GM18507 (cell line): ENCODE measurements at places on chromosomes 3 and 15.

- no peak for DNase-seq
These were observed 146.6 kb upstream of the ARHGEF26 start for GRCh38 chr3:153974614-153975013.

DNA sequence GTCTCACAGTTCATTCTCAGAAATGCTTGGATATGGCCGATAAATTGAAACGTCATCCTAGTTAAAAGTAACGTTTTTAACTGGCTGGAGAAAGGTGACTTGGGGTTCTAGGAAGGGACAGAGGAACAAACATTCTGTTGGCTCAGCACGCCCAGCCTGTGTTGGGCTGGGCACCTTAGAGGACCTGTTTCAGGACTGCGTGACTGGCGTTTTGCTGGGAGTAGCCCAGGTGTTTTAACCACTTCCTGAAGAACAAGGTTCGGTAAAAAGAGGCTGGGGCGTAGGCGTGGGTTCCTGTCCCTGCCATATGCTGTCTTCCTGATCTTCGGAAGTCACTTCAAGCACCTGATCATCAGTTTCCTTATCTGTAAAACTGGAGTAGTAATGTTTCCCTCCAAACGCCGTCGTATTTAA is 1.1 kb upstream of the TLNRD1 start:
- no peak for DNase-seq

GRCh38 chr15:64530472-64530871 is 70.1 kb downstream of the ZNF609 start:
- no peak for DNase-seq

- no peak for DNase-seq
These were observed 11.8 kb downstream of the VILL start for GRCh38 chr3:38002291-38002876.

DNA sequence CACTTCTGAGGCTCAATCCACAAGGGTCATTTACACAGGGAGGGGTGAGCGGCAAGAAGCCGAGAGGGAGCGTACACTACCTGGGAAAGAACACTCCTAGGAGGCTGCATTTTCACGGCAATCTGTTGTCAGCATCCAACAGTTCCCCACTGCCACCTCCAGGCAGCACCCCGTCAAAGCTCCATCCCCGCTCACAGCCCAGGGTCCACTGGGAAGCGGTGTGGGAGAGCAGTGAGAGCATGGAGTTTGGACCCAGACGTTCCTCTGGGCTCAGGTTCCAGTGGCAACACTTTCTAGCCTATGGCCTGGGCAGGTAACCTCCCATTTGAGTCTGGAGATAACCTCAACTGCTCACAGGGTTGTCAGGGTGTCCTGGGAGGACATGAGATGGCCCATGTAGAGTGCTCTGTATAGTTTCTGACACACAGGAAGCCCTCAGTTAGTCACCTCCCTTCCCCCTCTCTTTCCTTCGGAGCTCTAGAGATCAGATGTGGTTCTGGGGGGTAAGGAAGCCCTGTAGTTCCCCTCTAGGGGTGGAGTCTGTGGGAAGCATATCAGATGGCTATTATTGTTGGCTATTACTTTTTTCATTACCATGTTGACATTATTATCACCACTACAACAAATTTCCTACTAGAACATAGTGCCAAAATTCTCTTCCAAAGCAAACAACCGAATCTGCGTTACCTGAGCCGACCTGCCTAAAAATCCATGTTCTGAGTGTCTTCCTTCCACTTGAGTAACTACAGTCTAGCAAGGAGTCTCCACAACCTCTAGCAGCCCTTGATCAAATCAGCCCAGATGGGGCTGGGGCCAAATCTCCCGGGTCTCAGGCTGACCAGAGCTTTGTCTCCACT is 29.1 kb downstream of the RUVBL1 start:
- DNase-seq, result no peak

DNA sequence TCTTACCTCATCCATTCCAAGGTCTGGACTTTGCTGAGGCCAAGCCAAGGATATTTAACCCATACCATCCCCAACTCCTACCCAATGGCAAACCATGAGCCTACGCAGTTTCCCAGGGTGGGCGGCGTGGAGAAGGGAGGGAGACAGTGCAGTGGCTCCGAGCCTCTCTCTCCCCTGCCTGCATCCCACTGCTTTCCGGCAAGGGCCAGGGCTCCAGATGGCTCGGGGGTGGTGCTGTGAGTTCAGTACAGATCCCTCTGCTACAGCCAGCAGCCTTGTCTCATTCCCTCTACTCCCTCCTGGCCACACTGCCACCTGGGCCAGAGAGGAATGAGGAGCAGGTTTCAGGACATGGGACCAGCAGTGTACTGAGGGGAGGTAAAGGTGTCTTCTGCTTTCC is 44.3 kb upstream of the APEH start:
- no peak for DNase-seq

- DNase-seq, result no peak
These were observed 341.8 kb upstream of the SATB1 start for GRCh38 chr3:18766974-18767373.

DNA sequence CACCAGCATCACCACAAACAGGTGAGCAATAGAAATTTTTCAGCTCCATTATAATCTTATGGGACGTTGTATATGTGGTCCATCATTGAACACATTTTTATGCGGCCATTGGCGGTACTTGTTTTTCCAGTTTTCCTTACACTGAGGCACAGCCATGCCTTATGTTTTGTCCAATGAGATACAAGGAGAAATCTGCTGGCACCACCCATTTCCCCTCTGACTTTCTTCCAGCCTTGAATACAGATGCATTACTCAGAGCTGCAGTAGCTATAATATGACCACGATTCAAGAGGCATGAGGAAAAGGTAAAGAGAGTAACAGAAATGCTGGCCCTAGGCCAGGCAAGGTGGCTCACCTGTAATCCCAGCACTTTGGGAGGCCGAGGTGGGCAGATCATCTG is 9.0 kb upstream of the PIK3R4 start:
- no peak for DNase-seq

DNA sequence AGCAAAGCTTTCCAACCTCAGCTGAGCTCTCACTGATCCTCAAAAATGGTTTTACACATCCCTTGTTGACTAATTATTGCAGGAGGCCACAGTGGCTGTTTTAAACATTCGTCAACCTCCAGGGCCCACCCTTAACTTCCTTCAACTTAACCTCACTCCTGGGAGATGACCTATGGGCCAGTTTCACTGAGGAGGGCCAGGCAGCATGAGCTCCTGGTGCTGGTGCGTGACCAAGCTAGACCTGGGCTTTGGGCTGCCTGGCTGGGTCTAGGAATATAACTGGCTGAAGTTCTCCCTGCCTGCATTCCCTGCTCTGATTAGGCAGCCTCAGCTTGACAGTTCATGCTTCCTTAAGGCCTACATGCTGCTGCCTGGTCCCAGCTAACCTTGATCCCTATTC is 273.7 kb upstream of the ATP11B start:
- DNase-seq, result no peak

GRCh38 chr3:168824107-168824506 is 728.4 kb upstream of the GOLIM4 start:
- DNase-seq, result no peak

GRCh38 chr15:25596644-25597562 is 158.1 kb upstream of the UBE3A start:
- DNase-seq, result no peak

DNA sequence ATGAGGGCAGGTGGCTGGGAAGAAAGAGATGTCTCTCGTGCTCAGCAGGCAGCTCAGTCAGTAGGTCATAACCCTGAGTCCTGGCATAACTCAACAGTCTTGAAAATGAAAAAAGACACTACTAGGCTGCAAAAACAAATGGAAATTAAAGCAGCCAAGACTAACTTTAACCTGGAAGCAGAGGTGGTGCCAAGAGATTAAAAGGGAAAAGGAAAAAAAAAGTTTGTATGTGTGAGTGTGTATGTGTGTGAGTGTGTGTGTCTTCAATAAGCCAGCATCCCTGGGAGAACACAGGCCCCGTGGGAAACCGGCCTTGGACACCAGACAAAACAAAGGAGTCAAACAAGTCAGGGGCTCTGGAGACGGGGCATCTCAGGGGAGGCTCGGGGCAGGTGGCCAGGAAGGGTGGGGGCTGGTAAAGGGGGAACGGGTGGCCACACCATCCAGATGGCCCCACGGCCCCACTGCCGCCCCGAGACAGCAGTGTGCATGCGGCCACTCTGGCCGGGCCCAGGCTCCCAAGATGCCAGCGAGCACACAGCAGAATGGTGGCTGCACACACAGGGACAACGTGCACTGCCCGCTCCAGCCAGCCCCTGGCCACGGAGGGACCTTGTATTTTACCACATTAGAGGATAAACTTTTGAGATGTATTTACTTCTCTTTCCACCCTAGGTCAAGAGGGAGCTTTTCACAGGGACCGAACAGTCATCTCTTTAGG is 23.8 kb downstream of the CYFIP1 start:
- no peak for DNase-seq

GRCh38 chr3:190019844-190020243 is 100.9 kb downstream of the P3H2 start:
- DNase-seq, result no peak

DNA sequence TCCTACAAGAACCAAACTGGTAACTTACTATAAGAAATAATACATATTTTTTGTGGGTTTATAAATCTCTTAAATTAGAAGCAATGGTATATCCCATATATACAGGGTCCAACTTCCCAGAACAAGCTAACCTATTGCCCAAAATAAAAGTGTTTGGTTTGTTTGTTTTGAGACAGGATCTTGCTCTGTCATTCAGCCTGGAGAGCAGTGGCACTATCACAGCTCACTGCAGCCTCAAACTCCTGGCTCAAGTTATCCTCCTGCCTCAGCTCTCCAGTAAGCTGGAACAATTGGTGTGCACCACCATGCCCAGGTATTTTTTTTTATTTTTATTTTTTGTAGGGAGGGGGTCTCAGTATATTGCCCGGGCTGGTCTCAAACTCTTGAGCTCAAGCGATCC is 135.4 kb downstream of the TFDP2 start:
- DNase-seq, result no peak

- DNase-seq, result no peak
These were observed 6.6 kb upstream of the BCL2L10 start for GRCh38 chr15:52118969-52119749.

DNA sequence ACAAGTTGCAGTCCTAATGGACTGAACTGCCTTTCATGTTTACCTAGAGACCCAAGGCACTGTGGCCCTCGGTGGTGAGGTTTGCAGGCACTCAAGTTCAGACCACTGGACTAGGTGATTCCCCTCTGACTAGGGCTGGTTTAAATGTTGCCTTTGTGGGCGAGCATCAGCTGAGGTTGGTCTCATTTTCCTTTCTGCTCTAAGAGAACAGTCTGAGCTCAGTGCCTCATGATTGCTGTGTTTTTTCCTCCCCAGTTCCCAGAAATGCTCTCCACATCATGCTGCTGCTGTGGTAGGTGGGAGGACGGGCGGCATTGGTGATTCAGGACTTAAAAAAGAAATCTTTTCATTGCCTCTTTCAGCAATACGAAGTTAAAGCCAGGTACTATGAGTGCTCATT is 237.2 kb downstream of the MBNL1 start:
- DNase-seq, result no peak

DNA sequence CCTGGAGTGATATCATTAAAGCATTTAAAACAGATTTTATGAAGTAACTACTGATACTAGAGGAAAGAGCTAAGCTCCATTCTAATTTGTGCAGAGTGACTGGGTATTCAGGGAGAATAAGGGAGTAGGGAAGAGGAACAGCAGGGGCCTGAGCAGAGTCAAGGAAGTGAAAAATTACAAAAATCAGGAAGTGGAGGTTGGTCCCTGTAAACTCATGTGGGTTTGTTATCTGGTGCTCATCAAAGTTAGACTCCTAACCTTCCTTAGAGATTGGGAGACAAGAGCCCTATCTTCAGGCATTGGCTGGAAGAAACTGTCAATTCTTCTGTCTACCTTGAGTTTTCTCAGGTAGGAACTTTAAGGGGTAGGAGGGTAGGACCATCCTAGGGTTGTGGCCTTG is 82.5 kb downstream of the NEK11 start:
- no peak for DNase-seq

DNA sequence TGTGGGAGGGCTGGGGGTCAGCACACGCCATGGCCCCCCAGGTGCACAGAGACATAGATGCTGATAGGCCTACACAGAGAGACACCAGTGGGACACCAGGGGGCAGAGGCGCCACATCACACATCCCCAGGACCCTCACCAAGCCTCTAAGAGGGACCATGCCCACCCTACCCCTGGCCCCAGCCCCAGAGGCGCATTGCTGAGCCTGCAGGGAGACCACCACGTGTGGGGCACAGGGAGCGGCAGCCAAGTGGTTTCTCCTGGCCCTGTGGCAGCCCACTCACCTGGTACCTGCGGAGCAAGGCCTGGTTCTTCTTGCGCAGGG is 1.2 kb downstream of the CCDC9B start:
- DNase-seq, result no peak

- no peak for DNase-seq
These were observed 6.7 kb downstream of the RNU6-1 start for GRCh38 chr15:67832897-67833709.

DNA sequence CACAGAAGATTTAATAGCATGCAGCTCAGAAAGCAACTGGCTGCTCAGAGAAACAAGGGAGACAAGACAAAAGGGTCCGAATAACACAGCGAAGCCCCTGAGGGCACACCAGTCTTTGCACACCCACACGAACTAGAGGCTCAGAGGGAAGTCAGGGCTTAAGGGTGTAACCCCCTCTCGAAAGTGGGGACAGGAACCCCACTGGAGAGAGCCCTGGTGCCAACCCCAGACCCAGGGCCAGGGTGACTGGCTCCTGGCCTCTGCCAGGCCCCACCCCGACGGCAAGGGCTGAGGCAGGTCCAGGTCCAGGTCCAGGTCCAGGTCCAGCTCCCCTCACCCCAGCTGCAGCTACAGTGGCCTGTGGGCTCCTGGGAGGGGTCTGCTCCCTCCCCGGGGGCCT is 10.5 kb upstream of the PRR23E start:
- DNase-seq, result no peak

- DNase-seq, result no peak
These were observed 13.3 kb upstream of the SUSD5 start for GRCh38 chr3:33231756-33232465.

DNA sequence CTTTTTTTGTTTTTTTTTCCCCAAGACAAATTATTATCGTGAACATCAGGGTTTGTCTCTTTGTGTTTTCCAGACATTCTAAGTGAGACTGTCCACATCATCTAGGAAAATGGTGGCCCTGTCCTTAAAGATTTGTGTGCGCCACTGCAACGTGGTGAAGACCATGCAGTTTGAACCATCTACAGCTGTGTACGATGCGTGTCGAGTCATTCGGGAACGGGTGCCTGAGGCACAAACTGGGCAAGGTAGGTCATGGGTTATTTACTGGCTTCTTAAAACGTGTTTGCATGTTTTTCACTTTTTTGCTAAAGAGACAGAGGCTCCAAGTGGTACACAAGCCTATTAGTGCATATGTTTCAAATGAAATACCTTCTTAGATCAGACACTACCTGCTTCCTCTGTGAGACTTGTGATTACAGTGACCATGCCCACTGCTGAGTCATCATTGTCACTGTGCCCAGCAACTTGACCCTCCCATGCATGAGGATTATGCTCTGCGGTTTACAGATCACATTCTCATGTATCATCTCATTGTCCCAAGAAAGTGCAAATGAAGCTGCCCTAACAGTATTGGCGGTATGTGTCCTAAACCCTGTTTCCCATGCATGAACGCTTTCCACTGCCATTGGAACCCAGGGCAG is 395.2 kb upstream of the TPM1 start:
- DNase-seq, result no peak

GRCh38 chr3:197038679-197039462 is 9.3 kb upstream of the MELTF start:
- DNase-seq, result no peak
